ENCODE measurements at places on chromosomes 7 and 10.

GRCh38 chr7:151148319-151149259 lies 18.9 kb downstream of the GBX1 start:
- DNase-seq = no peak

GRCh38 chr10:124562425-124563060 lies 100.9 kb downstream of the LHPP start:
- no peak for DNase-seq

- DNase-seq = no peak
Measured at GRCh38 chr10:132109341-132110110, 43.8 kb downstream of the JAKMIP3 start.

- DNase-seq = peak; percentile 46
Measured at GRCh38 chr10:14325325-14325955, 5.3 kb downstream of the FRMD4A start.

- DNase-seq = no peak
Measured at GRCh38 chr7:2104716-2105115, 128.0 kb downstream of the MAD1L1 start.

DNA sequence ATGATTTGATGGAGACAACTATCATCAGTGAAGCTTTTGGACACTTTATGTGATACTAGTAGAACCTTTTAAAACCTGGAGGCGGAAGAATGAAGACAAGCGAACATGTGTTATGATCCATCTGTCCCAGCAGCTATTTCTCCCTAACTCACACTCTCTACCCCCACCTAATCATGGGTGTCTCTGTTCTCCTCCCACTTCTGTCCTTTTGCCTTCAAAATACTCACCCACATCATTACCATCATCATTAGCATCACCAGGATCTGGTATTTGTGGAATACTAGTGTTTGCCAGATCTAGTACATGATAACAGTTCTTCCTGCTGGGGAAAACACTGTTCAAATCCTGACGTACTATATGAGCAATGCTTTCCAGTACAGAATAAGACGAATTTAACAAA lies 287.7 kb downstream of the DOCK4 start:
- no peak for DNase-seq

DNA sequence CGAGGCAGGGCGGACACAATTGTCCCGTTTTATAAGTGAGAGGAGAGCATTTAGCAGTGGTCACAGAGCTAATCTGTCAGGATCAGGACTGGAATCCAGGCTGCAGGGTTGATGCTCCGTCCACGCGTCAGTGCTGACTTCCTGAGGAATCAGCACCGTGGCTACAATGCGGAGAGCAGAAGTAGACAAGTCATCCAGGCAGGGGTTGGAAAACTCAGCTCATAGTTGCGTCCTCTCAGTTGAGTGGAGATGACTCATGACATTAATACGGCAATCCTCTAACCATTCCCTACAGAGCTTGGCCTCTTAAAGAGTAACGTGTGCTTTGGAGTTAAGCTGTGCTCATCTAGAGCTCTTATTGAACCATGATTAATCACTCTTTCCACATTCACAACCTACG lies 17.1 kb upstream of the HTR5A start:
- no peak for DNase-seq

- no peak for DNase-seq
Measured at GRCh38 chr10:60206735-60207134, 182.9 kb downstream of the ANK3 start.

GRCh38 chr7:133025056-133025455 lies 56.8 kb downstream of the CHCHD3 start:
- DNase-seq = no peak

GRCh38 chr7:13908667-13909397 lies 80.6 kb downstream of the ETV1 start:
- DNase-seq = no peak

DNA sequence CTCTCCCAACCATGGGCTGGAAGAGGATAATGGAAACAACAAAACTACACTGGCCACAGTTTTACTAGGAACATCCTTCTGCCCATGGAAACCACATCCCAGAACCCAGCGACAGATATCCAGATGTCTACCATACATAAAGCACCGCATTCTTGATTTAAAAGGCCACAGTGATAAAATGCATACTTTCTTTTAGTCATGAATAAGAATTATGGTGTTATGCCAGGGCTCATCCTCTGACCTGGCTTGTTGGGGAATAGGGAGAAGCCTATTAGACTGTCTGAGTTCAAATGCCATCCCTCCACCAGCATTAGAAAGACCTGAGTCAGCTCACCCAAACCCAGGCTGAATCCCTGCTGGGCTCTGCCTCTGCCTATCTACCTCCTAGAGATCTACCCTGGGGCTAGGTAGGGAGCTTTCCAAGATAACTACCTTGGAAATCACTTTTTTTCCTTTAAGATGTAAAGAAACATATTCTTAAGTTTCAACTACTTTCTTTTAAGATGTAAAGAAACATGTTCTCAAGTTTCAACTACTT lies 5.2 kb downstream of the ABCA13 start:
- DNase-seq = no peak

DNA sequence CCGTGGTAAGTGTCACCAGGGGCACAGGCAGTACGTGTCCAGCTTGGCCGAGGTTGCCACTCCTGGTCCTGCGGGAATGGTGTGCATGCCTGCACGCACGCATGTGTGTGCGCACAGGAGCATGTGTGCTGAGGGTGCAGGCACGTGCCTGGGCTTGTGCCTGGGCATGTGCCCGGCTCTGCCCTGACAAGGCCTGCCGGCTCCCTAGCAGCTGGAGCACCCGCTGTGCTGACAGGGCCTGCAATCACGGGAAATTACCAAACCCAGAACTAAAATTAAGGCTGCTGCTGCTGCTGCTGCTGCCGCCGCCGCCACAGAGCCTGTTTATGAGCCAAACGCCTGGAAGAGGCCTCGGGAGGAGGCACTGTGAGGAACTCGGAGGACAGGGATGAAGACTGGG lies 28.7 kb downstream of the GHRHR start:
- no peak for DNase-seq
